ENCODE measurements at places on chromosomes 3 and 15.

DNA sequence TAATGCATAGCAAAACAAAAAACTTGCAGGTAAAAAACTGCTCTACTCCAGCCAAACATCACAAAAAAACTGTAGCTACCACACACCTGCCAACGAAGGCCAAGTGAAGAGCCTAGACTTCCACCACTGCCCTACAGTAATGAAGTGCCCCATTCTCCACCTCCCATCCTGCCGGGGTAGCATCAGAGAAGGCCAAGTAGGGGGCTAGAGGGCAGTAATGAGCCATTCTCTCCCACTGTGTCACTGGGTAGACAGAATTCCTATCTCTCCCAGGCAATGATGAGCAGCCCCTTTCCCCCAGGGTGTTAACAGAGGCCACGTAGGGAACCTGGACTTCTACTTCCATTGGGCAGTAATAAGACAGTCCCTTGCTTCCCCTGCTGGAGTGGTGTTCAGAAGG, 9.5 kb downstream of the SEC22C start:
- no peak for DNase-seq

- DNase-seq = no peak
Measured at GRCh38 chr3:116259984-116260383, 185.3 kb downstream of the LSAMP start.

DNA sequence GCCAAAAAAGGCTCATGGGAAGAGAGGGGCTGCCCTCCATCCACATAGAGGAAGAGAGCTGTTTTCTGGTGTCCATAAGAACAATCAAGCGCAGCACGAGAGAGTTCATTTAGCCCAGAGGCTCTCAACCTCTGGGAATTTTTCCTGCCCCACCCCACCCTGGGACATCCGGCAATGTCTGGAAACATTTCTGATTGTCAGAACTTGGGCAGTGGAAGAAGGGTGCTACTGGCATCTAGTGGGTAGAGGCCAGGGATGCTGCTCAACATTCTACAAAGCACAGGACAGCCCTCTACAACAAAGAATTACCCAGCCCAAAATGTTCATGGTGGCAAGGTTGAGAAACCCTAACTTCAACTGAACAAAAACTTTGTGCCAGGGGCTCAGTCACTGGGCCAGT, 92.9 kb downstream of the RAB11A start:
- DNase-seq = no peak

- DNase-seq = no peak
Measured at GRCh38 chr3:49456466-49456865, 13.6 kb upstream of the DAG1 start.

DNA sequence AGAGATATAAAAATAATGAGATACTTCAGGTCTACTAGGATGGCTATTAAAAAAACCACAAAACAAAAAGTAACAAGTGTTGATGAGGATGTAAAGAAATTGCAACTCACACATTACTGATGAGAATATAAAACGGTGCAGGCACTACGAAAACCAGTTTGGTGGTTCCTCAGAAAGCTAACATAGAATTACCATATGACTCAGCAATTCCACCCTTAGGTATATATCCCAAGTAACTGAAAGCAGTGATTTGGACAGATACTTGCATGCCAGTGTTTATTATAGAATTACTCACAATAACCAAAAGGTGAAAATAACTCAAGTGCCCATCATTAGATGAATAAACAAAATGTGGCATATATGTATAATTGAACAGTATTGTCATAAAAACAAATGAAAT, 87.5 kb upstream of the MELTF start:
- no peak for DNase-seq

GRCh38 chr3:9891072-9891622, 737 bp downstream of the JAGN1 start:
- no peak for DNase-seq
